ENCODE measurements at places on chromosomes 7 and 10. TPM values are rescaled to one million over a fixed set of nuclear protein-coding genes. Genes with fewer than 3 reads are reported as not detected.

The FFAR4 gene
- total RNA-seq = not detected

The PNLIP gene
- total RNA-seq = not detected

The LIPN gene
- total RNA-seq = not detected

The NEUROD6 gene
- total RNA-seq = not detected

The PSTK gene
- total RNA-seq = 4.3 TPM

The SPDYE8 gene
- total RNA-seq = not detected

The KLLN gene
- 0.37 TPM for total RNA-seq

The ARHGEF5 gene
- total RNA-seq = 0.71 TPM

The NKX2-3 gene
- total RNA-seq = not detected

The CTNNA3 gene
- total RNA-seq = not detected

The EFCAB10 gene
- not detected for total RNA-seq

The CACNB2 gene
- total RNA-seq = 9.0 TPM

The ELN gene
- total RNA-seq = 4.2 TPM

The GNG11 gene
- total RNA-seq = 40.3 TPM

The NPY gene
- total RNA-seq = not detected

The LIPJ gene
- under 0.01 TPM for total RNA-seq

The PAPOLB gene
- total RNA-seq = 0.14 TPM

The ORAI2 gene
- 22.8 TPM for total RNA-seq

The SEMA4G gene
- total RNA-seq = 0.92 TPM

The ALOX5 gene
- total RNA-seq = not detected

The MRPS33 gene
- total RNA-seq = 47.8 TPM

The SPDYE5 gene
- total RNA-seq = not detected

The ACTR3C gene
- total RNA-seq = 1.6 TPM

The SUV39H2 gene
- total RNA-seq = 5.8 TPM

The CALML5 gene
- total RNA-seq = not detected

The CALD1 gene
- total RNA-seq = 649 TPM

The EXOC4 gene
- 137 TPM for total RNA-seq

The CBX3 gene
- 105 TPM for total RNA-seq

The MICU1 gene
- 53.5 TPM for total RNA-seq

The KLF14 gene
- not detected for total RNA-seq

The ARHGEF35 gene
- 1.3 TPM for total RNA-seq

The PCLO gene
- under 0.01 TPM for total RNA-seq

The OGDHL gene
- total RNA-seq = 0.14 TPM

The SAMD9L gene
- total RNA-seq = 6.8 TPM

The SFXN2 gene
- total RNA-seq = 4.3 TPM

The GLUD1 gene
- total RNA-seq = 273 TPM

The PLXDC2 gene
- 20.9 TPM for total RNA-seq

The KLHL7 gene
- 29.6 TPM for total RNA-seq

The OPN1SW gene
- not detected for total RNA-seq
